ENCODE measurements at places on chromosomes 11 and 22.

- no peak for DNase-seq
Observed at GRCh38 chr11:10109806-10110205, 184.2 kb downstream of the SBF2 start.

DNA sequence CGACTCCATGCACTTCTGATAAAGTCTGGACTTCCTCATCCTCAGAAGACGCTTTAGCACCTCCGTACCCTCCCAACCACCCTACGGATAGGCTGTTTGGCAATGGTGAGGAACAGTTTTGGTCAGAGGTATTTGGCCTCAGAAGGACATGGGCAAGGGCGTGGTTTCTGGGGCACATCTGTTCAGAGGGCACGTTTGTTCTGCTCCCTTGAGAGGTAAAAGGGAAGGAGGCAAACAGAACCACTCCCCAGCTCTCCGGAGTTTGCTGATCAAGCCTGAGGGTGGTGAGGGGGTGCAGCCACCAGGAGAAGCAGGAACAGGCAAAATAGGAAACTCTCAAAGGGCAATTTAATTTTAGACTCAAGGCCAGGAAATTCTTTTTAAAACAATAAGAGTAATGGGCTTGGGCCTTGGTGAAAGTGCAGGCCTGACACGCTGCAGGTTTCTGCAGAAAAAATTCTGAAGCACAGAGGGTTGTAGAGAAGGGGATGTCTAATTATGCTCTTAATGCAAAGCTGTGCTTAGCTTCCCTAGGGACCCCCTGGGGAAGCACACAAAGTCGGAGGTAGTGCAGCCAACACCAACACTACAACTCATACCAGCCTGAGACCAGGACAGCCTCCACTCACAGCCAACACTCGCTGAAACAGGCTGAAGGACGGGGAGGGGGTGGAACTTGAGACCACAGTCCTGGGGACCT, 23.3 kb downstream of the ETS1 start:
- DNase-seq = no peak

DNA sequence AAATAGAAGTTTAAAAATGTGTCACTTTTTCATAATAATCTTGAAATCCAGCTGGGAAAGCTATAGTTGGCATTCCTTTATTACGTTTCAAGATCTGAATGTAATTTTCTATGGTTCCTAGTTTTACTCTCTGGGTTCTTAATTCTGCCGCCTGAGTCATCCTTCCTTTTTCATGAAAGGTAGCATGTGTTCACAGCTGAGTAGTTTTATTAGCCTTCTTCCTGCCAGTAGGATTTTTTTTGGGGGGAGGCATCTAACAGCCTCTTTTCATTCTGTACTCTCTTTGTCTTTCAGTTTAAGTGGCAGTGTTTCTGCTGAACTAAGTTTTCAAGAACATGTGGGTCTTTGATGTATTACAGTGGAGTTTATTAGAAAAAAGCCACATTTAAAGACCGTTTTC, 36.5 kb downstream of the OR2AG2 start:
- no peak for DNase-seq

DNA sequence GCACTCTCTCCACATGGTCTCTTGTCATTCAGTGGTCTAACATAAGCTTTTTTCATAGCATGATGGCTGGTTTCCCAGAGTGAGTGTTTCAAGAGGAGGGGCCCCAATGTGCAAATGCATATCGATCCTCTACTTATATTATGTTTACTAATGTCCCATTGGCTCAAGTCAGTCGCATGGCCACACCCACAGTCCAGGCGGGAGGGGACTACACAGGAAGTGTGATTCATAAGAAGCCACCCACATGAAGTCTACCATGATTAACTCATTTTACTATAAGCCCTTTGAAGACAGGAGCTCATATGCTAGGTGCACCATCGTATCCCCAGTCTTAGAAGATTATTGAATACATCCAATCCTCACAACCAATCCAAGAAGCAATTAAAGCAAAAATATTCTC, 89.5 kb upstream of the ISX start:
- DNase-seq = no peak

- DNase-seq = no peak
Observed at GRCh38 chr11:3208272-3208671, 10.3 kb downstream of the MRGPRG start.

- no peak for DNase-seq
Observed at GRCh38 chr11:69367211-69367964, 73.4 kb downstream of the MYEOV start.

GRCh38 chr11:66725647-66726046, 3.4 kb downstream of the SPTBN2 start:
- DNase-seq = no peak

- DNase-seq = no peak
Observed at GRCh38 chr11:115916608-115917007, 412.4 kb upstream of the CADM1 start.

DNA sequence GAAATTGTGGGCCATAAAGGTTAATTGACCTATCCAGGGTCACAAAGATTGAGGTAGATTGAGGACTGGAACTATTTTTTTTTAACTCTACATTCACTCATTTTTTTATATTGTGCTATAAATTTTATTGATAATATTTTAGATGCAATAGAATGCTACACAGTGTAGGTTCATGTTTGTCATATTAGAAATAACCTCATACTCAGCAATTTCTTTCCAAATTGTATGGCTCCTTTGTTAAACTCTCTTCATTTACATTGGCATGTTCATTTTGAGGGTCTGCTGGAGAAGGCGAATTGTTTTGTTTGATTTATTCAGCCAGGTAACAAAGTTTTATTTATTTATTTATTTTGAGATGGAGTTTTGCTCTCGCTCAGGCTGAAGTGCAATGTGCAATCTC, 44.6 kb downstream of the UVRAG start:
- DNase-seq = no peak

DNA sequence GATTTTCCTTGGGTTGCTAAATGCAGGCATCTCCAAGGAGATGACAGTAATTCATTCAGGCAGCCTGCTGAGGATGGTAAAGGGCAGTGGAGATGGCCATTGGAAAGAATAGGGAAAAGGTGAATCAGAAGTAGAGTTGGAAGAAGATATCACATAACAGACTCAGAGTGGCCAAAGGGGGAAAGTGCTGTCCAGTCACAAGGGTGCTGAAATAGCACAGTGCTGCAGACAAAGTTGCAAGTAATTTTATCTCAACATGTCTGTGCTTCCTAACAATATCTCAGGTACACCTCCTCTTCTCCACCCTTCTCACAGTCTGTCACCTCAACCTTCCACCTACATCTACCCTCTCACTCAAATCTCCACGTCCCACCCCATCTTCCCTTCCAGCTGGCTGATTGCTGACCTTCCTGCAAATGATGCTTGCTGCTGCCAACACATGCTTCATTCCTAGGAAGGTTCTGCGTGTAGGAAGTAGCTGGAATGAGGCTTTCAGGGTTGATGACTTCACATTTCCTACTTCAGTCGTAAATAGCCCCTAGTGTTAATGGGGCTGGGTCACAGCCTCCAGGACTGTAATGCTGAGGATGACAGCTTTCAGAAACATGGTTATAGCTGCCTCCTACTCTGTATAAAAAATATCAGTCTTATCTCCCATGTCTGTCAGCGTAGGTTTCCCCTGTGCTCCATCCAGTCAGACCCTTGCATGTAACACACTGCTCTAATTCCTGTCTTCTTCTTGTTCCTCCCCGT, 123.9 kb downstream of the CTNND1 start:
- DNase-seq = no peak

GRCh38 chr22:30425616-30426387, at the start of gene MTFP1:
TSS of gene MTFP1 (plus strand) at chr22:30425768. CDS start at chr22:30425880, 112 bp downstream.
- DNase-seq = no peak

- DNase-seq = no peak
Observed at GRCh38 chr22:38504731-38505540, 1.2 kb downstream of the DDX17 start.

DNA sequence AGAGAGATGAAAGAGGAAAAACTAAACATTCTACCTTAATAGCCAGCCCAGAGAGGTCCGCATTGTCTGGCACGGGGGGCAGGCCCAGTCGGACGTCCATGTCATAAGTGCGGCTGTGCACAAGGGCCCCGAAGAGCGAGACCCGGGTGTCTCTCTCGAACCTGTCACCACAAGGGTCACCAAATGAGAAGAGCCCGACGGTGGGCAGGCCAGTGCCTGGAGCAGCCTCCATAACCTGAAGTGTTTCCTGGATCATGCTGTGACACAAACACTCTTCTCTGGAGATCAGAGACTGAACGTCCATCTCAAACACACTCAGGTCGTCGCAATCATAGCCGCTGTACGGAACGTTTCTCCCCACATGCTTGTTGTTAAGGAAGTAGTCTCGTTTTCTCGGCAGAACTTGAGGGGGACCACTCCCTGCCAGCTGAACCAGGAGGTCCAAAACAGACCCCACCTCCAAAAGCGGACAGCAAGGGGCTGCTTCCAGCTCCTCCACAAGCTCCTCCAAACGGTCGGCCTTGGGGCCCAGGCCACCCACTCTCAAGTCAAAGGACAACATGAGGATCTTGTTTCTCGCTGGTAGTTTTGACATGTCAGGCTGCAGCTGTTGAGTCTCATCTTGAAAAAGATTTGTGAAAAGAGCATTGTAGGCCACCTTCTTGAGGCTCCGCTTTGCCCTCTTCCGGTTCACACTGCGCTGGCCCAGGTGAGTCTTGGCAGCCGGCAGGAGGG, 971 bp downstream of the TUBGCP6 start:
- no peak for DNase-seq

DNA sequence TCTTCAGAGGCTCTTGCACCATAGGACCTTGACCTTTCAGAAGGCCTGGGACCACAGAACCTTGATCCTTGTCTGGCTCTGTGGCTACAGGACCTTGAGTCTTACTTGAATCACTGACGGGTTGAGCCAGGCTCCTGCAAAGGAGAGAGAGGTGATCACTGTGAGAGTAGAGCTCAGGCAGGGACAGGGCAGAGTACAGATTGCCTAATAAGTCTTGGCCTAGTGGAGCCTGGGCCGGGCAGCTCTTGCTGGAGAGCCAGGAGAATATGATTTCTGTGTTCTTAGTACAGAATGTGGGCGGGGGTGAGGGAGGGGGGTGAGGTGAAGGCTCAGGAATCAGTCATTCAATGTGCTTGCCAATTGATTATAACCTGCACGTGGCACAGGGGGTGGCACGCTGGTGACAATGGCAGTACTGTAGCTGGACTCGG, 26.0 kb downstream of the SERPINH1 start:
- no peak for DNase-seq

DNA sequence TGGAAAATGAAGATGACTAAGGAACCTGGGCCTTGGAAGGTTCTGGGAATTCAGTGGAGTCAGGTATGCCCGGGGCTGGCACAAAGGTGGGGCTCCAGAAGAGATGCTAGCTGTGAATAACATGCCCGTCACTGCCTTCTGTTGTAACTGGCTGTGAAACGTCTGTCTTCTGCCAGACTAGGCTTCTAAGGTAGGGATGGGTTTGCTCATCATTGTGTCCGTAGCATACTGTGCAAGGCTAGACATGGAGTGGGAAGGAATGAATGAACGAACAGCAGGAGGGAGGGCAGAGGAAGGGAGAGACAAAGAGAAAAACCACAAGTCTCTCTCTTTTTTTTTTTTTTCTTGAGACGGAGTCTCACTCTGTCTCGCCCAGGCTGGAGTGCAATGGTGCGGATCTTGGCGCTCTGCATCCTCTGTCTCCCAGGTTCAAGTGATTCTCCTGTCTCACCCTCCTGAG, 327.4 kb downstream of the MN1 start:
- no peak for DNase-seq

DNA sequence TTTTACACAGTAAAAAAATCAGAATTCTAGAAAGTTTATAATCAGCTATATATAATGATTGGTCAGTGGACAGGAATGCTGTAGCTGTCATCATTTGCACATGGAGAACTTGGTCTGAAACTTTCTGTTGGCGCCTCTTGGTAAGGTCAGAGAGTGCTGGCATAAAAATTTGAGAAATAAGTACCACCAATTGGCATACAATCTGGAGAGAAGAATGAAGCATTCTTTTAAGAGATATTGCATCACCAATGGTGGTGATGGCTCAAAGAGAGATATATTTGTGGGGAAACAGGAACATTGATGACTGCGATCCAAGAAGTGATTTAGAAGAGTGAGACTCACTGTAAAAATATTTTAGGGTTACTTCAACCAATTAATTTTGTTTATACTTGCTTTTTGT, 19.8 kb upstream of the OOSP1 start:
- DNase-seq = no peak
